ENCODE measurements at places on chromosomes 16 and 17. TPM values are rescaled to one million over a fixed set of nuclear protein-coding genes. Genes with fewer than 3 reads are reported as not detected.

CFAP97D1 gene
- not detected for total RNA-seq

SLC9A5 gene
- total RNA-seq = 0.33 TPM

MRPS7 gene
- 49.5 TPM for total RNA-seq

HBA2 gene
- not detected for total RNA-seq

MYO15A gene
- 2.1 TPM for total RNA-seq

TMC6 gene
- 39.3 TPM for total RNA-seq

CDRT15 gene
- total RNA-seq = not detected

TNFRSF13B gene
- total RNA-seq = not detected

GP2 gene
- total RNA-seq = not detected

GALNS gene
- 28.5 TPM for total RNA-seq

TMEM235 gene
- not detected for total RNA-seq

EVPLL gene
- 0.11 TPM for total RNA-seq

PNMT gene
- total RNA-seq = 72.1 TPM

FZD2 gene
- total RNA-seq = 13.7 TPM

ANKFY1 gene
- 53.8 TPM for total RNA-seq

CCDC144A gene
- 0.79 TPM for total RNA-seq

C16orf89 gene
- not detected for total RNA-seq

ACSM3 gene
- 1.8 TPM for total RNA-seq

TP53TG3C gene
- not detected for total RNA-seq

MT1H gene
- total RNA-seq = not detected

VPS9D1 gene
- 9.8 TPM for total RNA-seq

MNT gene
- total RNA-seq = 12.6 TPM

RAB11FIP4 gene
- total RNA-seq = 17.3 TPM

KCNJ18 gene
- total RNA-seq = not detected

CD300LB gene
- total RNA-seq = not detected

OR3A2 gene
- total RNA-seq = not detected

RFFL gene
- 12.2 TPM for total RNA-seq
